ENCODE measurements at places on chromosomes 4 and X.

DNA sequence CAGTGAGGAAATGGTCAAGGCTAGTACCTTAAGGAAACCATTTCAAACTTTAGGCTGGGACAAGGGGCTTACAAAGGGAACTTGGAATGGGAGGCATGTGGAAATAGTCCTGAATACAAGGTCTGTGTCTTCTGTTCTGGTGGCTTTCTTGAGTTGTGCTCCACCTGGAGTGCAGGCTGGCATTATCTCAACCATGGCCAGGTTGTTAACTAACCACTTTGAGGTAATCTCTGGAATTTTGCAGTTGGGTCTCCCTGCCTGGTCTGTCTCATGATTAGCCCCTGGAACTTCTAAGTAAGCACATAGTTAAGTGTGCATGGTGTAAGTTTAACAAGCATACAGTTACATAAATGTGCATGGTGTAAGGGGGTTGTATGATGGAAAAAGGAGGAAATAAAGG is 77.5 kb downstream of the PCDH18 start:
- no peak for DNase-seq
- H3K36me3 ChIP-seq = no peaks in the 10 kb centered on the region
- H3K27ac ChIP-seq = no peak overlapping the region
- H3K4me3 ChIP-seq = no peak overlapping the region
- H3K4me1 ChIP-seq = no peaks in the 10 kb centered on the region
- no peaks in the 10 kb centered on the region for H3K27me3 ChIP-seq

DNA sequence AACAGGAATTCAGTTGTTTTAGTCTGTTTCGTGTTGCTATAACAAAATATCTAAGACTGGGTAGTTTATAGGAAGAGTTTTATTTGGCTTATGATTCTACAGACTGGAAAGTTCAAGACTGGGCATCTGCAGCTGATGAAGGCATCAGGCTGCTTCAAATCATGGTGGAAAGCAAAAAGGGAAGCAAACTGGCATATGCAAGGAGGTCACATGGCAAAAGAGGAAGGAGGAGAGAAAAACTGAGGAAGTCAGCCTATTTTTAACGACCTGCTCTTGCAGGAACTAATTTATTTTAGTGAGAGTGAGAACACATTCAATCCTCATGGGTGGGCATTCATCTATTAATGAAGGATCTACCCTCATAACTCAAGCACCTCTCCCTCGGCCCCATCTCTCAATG is 363.1 kb upstream of the HS3ST1 start:
- no peak overlapping the region for H3K4me3 ChIP-seq
- no peak for DNase-seq
- no peak overlapping the region for H3K27ac ChIP-seq

DNA sequence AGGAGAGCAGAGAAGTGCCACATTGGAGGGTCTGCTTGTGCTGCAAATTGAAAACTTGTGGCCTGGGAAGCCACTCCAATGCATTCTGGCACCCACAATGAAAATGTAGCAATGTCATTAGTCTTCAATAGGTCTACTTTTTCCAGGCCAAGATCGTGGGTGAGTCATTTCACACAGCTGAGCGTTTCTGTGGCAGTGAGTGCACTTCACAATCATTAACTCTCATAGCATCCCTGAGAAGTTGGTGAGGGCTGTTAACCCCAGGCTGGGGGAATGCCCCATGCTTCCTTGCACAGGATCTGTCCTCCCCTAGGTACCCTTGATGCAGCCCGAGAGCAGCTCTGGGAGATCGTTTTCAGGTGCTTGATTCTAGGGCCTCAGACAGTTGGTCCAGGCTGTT is 196.8 kb upstream of the ATP6AP2 start:
- DNase-seq = no peak
- H3K4me1 ChIP-seq = no peaks in the 10 kb centered on the region
- no peaks in the 10 kb centered on the region for H3K36me3 ChIP-seq
- H3K27ac ChIP-seq = no peak overlapping the region

- no peaks in the 10 kb centered on the region for H3K4me1 ChIP-seq
- H3K27ac ChIP-seq = no peak overlapping the region
- peak; percentile 11 for DNase-seq
- H3K36me3 ChIP-seq = no peaks in the 10 kb centered on the region
- no peaks in the 10 kb centered on the region for H3K27me3 ChIP-seq
These were observed 102.8 kb downstream of the ITIH6 start for GRCh38 chrX:54695231-54695630.

DNA sequence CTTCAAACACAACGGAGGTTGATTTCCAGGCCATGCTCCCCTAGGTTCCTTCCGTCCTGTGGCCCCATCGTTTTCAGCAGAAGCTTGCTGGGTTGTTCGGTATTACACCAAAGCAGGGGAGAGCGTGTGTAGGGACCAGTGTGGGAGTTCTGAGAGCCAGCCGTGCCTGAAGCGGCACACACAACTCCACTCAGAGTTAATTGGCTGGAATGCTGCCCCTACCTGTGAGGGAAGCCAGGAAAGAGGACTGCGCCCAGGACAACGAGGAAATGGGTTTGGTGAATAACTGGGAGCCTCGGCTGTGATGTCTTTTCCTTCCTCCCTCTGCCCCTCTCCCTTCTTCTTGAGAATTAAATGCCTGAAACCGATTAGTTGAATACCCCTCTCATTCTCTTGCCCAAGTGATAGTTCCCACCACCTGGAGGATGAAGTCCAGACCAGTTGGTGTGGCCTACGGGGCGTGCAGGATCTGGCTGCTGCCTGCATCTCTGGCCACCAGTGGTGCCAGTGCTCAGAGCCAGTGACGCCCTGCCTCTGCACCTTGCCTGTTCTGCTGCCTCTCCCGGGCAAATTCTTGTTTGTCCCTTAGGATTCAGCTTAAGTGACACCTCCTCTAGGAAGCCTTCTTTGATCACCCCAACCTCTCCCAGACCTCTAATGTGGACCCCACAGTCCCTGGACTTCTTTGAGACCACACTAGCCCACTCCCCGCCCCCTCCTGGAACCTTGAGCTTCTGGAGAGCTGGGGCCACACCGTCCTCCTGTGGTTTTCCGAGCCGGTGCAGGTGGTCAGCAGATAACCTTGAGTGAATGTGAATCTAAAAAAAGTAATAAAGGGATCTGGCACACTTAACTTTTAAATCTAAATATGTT is 33.6 kb downstream of the TBC1D14 start:
- no peak overlapping the region for H3K4me3 ChIP-seq
- no peaks in the 10 kb centered on the region for H3K36me3 ChIP-seq
- H3K4me1 ChIP-seq = peaks cover 45% of the 10 kb centered on the region
- H3K27me3 ChIP-seq = no peaks in the 10 kb centered on the region

DNA sequence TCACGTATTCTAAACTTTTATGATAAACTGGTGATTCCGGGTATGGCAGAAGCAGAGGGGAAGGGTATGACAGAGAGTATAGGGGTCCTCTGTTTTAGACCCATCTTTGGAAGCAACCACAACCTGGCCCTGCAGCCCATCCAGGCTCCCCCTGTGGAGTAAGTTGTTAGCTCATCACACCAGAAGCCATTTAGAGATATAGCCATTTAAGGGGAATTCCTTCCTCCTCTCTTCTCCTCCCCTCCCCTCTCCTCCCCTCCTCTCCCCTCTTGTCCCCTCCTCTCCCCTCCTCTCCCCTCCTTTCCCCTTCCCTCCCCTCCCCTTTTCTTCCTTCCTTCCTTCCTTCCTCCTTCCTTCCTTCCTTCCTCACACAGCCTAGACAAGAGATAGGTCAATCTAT is 197.3 kb upstream of the LDB2 start:
- H3K36me3 ChIP-seq = no peaks in the 10 kb centered on the region
- no peaks in the 10 kb centered on the region for H3K4me1 ChIP-seq
- no peak for DNase-seq

DNA sequence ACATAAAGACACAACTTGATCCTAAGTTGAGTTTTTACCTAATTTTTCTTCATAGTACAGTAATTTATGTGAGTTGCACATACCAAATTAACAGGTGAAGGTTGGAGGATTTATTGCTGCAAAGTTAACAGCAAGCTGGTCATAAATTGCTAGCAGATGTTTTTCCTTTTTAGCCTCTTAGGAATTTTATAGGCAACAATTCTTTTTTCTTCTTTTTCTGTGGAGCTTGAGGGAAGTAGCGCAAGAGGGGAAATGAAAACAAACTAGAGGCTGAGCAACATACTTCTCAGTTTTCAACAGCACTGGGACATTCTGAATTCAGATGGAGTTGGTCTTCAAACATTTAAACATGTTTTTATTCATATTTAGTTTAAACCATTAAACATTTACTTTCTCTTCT is 63.7 kb upstream of the TLR2 start:
- no peak overlapping the region for H3K4me3 ChIP-seq
- H3K27ac ChIP-seq = no peak overlapping the region
- no peak for DNase-seq

Data from hepatocyte (in vitro differentiated cells).